SK-N-SH (cell line): ENCODE measurements at places on chromosomes 2 and 18.

DNA sequence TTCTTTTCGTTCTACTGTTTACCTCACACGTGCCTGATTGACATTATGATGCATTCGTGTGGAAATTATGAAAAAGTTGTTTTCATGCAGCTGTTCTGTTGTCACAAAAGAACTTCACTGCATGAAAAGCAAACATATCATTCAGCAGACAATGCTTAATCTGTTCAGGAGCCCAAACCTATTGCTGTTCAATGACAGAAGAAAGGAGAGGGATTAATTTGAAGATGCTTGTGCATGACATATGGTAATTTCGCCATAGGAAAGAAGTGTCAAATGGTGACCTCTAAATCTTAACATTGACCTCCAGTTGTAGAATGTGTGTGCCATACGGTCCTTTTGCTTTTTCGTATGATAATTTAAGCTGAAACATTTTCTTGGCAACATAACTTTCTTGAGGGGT is 124.5 kb downstream of the WDR7 start:
- DNase-seq, result no peak

GRCh38 chr2:129777762-129778583 is 201.5 kb upstream of the RAB6C start:
- no peak for DNase-seq

DNA sequence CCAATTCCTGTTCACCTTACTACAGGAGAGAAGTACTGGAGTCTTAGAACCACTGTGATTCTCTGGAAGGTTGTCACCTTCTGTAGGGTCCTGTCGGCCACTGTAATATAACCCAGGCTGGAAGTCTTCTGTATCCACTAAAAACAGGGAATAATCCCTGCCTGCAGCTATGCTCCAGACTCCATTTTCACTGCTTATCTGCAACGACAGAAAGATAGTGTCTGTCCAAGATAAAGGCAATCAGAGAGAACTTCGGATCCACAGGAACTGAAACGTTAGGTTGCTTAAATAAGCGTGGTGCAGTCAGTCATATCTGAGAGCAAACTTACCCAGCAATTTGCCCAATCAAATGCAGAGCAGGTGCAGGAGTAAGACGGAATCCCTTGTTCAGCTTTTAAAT is 34.2 kb downstream of the ALS2 start:
- no peak for DNase-seq

GRCh38 chr2:84969511-84970209 is 1.3 kb upstream of the KCMF1 start:
- DNase-seq, result peak; percentile 33

- DNase-seq, result no peak
Measured at GRCh38 chr2:180050246-180050645, 43.1 kb upstream of the CWC22 start.

DNA sequence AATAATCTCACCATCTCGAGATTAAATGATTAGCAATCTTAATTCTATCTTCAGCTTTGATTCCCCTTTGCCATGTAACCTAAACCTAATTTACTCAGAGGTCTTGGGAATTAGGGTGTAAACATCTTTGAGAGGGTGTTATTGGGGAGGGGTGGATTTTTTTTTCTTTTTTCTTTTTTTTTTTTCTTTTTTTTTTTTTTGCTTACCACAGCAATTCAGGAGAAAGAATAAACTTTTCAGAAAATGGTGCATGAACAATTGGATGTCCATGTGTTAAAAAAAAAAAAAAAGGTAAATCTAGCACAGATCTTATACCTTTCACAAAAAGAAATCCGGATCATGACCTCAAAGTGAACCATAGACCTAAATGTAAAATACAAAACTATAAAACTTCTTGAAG is 160.8 kb upstream of the FANCL start:
- no peak for DNase-seq

- no peak for DNase-seq
Measured at GRCh38 chr18:58669731-58670378, 1.4 kb upstream of the MALT1 start.

- no peak for DNase-seq
Measured at GRCh38 chr2:233989221-233989858, 61.2 kb upstream of the SPP2 start.

DNA sequence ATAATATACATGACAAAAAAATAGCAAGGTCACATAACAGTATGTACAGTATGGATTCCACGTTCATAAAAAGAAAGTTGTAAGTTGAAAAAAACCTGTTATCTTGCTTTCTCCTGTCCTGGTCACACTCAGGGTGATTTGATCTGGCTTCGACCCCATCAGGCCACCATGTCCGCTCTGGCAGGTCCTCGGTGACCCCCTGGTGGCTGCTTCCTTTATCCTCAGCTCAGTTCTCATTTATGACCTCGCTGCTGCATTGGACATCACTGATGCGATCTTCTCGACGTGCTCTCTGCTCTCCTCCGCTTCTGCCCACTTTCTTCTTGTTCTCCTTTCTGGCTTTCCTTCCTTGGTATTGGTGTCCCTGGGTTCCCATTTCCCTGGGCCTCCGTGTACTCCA is 29.7 kb downstream of the DGKD start:
- DNase-seq, result peak; percentile 55

- no peak for DNase-seq
Measured at GRCh38 chr18:33606621-33607020, 28.6 kb downstream of the ASXL3 start.

- no peak for DNase-seq
Measured at GRCh38 chr2:102803897-102804217, 42.0 kb downstream of the TMEM182 start.

- peak; percentile 66 for DNase-seq
Measured at GRCh38 chr2:120734930-120735651, 577 bp upstream of the GLI2 start.

DNA sequence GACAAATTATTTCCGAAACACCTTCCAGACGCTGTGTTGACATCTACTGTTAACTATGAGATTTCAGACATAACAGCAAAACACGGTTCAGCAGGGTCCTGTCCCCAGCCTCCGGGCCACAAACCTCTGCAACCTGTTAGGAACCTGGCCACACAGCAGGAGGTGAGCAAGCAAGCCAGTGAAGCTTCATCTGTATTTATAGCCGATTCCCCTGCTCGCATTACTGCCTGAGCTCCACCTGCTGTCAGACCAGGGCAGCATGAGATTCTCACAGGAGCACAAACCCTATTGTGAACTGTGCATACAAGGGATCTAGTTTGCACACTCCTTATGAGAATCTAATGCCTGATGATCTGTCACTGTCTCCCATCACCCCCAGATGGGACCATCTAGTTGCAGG is 31.1 kb downstream of the NDUFA10 start:
- DNase-seq, result no peak

DNA sequence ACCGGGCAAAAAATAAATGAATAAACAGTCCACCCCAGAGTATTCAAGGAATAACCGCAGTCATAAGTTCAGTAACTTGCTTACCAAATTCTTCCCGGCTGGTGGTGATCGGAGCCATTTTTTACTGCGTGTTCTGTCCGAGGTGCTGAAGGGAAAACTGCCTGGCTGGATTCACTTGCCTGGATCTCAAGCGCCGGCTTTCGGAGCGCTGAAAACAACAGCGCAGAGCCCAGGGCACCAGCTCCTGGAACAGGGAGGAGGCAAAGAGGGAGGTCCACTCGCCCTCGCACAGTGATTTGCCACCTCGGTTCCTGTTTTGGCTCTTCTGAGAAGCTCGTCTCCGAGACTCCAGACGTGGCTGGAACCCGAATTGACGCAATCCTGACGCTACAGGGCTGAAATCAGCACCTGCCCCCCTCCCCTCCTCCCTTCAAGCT is at the start of gene SYT4:
Gene SYT4, minus strand, starts transcription at position 327 of the 437 bp plus-strand sequence. Its CDS starts 209 bp downstream, at position 118.
- DNase-seq, result peak; percentile 40

DNA sequence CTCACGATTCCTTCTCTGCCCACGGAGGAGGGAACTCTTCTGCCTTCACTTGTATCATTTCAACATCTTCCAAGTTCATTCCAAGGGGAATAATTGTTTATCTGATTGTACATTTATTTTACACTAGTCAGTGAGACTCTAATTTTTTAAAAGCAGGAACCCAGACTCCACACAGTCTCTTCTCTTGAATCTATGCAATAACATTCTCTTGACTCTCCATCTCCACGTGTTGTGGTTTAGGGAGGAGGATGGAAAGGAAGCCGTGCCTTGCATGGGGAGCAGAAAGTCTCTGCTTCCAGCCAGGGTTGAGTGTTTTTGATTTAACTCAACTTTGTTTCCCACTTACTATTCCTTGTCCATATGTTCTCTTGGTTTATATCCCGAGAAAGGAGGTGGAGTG is 131.1 kb upstream of the RIOK3 start:
- no peak for DNase-seq

DNA sequence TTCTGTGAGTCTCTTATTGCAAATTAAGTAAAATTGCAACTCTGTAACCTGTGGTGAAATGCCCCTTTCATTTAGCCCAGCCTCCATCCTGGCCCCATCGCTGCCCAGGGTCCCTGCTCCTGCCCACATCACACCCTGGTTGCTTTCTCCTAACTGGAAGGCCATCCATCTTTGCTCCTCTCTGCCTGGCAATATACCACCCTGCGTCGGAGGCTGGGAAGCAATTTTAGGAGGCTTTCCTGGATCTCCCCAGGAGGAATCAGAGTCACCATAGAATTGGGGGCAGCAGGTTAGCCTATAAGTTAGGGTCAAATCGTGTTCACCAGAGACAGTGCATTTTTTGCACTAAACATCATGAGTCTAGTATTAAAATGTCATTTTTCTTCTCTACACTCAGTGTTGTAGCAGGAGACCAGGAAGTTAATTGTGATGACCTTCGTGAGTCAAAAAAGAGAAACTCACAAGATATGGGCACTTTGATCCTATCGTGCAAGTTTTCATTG is 14.5 kb upstream of the TXNDC2 start:
- no peak for DNase-seq

DNA sequence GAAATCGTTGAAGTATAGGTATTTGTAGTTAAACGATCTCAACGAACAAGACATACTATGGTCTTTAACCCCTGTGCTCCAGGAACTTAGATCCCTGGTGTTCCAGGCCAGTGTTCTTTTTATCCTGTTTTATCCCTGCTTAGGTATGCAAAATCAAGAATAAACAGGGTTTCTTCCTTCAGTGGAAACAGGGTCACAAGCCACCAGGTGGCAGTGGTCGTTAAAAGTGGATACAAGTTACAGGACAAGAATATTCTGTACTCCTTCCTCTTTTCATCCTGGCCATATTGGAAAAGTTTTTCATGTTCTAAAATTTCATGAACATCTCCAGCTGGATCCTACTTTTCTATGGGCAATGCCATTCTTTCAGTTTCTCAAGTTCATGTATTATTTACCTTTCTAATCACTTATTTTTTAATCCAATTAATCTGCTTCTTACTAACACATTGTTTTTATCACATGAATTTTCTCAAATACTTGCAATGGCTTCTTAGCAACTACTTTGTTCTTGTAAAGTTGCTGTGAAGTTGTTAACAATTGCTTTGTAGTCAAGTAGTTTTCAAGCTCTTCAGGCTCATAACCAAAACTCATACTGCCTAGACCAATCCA is 16.4 kb upstream of the HNMT start:
- peak; percentile 32 for DNase-seq

- DNase-seq, result peak; percentile 50
Measured at GRCh38 chr2:97005353-97005752, 19.0 kb upstream of the FAM178B start.

DNA sequence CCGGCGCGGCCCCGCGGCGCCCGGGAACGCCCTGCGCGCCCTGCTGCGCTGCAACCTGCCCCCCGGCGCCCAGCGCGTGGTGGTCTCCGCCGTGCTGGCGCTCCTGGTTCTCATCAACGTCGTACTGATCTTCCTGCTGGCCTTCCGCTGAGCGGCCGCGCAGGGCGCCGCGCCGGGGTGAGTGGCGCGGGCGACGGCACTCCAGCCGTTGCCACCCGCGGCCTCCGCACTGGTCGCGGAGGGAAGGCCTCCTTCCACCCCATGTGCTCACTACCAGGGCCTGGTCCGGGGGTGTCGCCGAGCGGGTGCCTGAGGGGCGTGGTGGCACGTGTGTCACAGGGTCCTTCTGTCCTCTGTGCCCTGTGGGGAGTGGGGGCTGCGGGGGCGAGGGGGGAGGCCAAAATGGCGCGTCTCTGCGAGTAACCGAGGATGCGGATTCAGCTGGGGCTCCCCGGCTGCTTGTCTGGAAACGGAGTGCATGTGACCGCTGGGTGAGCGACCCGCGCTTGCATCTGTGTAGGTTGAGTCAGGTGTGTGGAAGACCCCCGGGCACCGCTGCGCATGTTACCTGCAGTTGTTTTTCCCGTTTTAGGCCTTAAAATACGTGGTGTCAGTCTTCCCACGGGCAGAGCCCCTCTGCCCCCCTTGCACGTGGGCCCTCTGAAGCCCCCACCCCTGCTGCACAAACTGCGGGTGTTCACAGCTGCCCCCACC is 58.0 kb downstream of the FAM168B start:
- DNase-seq, result peak; percentile 82

DNA sequence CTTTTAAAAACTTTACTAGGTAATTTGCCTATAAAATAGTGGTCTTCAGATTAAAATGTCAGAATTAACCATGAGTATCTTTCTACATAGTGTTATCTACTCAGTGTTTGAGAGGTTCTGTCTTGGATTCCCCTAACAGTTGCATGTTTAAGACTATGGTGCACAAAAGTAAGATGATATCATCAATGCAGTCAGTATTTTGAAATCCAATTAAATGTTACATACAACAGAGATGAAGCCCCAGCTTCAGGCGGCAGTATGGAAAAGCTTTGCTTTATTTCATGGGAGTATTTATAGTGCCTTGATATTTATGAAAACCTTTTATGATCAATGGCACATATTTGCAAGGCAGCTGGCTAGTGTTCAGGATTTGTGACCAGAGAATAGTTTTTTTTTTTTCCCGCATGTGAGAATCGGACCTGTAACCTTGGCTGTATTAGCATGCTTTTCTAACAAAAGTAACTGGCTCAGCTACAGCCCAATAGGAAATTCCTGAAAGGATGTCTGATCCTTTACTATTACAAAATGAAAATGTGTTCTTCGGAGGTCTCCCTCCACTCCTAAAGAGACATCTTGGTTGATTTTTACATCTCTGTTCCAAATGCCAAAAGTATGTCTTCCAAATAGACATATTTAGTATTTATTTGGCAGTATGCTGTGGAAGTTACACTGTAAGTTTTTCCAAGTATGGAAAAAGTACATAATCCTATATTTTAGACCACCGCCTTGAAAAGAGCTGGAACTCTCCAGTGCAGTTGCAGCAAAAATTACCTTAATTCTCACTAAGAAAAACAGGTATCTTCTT is 319.3 kb upstream of the UBE2E3 start:
- DNase-seq, result no peak

- DNase-seq, result no peak
Measured at GRCh38 chr2:161120775-161121174, 39.5 kb upstream of the TANK start.

- no peak for DNase-seq
Measured at GRCh38 chr2:137357634-137358033, 592.3 kb downstream of the THSD7B start.

GRCh38 chr2:102208774-102209173 is 22.0 kb downstream of the IL1RL2 start:
- DNase-seq, result no peak

GRCh38 chr18:44712025-44712424 is 31.3 kb downstream of the SETBP1 start:
- DNase-seq, result no peak

GRCh38 chr2:28607730-28608499 is 112.1 kb downstream of the PLB1 start:
- DNase-seq, result no peak
